ENCODE measurements at places on chromosomes 3 and 15.
A peak's percentile ranks its signal among the peaks of the same experiment; 100 is the strongest.

GRCh38 chr3:149252272-149252671 lies 30.6 kb upstream of the CP start:
- no peak for DNase-seq

DNA sequence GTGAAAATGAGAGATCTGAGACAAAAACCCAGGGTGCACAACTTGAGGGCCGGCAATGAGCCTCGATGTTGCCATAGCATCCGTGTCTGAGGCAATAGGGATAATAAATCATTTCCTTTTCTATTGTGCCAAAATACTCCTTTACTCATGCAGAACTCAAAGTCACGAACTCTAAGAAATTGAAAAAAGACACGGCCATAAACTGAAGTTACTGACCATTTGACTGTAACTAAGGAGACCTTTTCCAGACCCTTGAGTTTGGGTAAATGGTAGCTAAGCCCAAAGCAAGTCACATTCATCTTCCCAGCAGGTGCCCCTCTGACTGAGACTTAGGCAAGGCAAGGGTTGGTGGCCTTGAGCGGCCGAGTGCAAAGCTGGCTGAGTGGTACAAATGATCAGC lies 141.2 kb upstream of the SLCO3A1 start:
- DNase-seq = no peak

- DNase-seq = peak; percentile 52
Measured at GRCh38 chr3:111810909-111811308, 48.2 kb upstream of the PHLDB2 start.

DNA sequence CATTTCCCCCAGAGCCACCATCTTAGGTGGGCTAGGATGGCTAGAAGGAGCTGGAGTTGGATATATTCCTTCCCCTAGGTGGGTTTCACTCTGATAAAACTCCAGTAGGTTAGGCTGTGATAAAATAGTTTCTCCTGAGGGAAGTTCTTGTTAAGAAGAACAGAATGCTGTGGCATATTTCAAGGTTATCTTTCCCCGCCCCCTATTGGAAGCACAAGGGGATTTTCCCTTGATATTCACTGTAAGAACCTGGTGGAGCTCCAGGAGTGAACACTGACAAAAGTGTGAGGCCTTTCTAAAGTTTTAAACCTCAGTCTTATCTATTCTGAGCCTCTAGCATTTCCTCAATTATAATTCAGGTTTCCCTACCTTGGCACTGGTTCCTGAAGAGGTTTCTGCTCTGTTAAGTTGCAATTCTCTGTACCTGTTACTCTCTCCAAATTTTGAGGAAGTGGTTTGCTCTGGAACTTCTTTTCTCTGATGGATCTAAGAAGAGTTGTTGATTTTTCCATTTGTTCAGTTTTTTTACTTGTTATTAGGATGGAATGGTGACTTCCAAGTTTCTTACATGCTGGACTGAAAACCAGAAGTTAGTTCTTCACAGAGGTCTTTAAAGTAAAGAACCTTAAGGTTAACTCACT lies 113.5 kb downstream of the GMPS start:
- DNase-seq = no peak

GRCh38 chr3:39762537-39763070 lies 46.8 kb upstream of the MYRIP start:
- no peak for DNase-seq

GRCh38 chr3:186630950-186631641 lies 9.1 kb upstream of the FETUB start:
- DNase-seq = no peak

DNA sequence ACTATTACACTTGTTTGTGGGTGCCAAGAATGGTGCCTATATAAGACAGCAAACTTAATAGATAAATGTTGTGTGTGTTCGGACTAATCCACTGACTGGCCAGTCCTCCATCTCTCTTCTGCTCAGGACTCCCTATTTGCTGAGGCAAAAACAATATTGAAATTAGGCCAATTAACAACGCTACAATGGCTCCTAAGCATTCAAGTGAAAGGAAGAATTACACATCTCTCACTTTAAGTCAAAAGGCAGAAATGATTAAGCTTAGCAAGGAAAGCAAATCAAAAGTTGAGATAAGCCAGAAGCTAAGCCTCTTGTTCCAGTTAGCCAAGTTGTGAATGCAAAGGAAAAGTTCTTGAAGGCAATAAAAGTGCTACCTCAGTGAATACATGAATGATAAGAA lies 126.9 kb downstream of the CCNL1 start:
- no peak for DNase-seq

DNA sequence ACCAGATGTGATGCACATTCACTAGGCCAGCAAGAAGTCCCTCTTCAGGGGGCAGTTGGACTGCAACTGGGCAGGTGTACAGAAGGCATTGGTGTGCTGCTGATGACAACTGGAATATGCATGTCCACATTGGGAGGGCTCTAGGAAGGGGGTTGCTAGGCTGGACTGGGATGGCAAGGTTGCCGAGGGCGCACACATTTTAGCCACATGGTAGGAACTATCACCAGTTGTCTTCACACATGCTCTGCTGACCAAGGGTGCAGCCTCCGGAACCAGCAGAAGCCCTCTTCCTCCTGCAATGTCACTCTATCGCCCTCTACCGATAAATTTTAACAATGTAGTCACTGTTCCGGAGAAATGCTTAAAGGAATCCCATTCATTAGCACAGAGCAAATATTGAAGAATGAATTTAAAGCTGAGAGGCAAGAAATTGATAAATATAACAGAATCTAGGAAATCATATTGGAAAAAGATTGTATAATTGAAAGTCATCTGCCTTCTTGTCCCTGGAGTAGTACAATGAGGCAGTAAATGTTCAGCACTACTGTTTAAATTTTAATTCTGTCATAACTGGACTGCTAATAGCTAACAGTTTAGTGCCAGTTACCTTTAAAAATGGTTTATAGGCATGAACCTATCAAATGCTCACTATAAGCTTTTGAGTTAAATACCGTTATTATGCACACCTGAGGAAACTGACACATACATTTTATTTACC lies 22.6 kb upstream of the LYSMD4 start:
- peak; percentile 73 for DNase-seq

DNA sequence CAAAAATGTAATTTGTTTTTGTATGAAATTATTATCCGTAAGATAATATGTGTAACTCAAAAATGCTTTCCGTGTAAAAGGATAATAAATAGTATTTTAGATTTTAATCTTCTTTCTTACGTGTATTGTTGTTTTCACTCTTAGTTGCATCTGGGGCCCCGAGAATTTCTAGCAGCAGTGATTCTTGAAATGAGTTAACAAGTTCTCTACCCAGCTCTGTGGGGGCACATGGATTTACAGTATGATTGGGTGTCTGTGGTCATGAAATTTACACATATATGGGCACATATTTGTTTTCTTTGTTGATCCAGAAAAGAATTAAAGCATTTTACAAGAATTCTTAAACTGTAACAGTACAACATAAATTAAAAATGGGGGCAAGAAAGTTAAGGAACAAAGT lies 145.9 kb upstream of the LRRFIP2 start:
- DNase-seq = no peak

DNA sequence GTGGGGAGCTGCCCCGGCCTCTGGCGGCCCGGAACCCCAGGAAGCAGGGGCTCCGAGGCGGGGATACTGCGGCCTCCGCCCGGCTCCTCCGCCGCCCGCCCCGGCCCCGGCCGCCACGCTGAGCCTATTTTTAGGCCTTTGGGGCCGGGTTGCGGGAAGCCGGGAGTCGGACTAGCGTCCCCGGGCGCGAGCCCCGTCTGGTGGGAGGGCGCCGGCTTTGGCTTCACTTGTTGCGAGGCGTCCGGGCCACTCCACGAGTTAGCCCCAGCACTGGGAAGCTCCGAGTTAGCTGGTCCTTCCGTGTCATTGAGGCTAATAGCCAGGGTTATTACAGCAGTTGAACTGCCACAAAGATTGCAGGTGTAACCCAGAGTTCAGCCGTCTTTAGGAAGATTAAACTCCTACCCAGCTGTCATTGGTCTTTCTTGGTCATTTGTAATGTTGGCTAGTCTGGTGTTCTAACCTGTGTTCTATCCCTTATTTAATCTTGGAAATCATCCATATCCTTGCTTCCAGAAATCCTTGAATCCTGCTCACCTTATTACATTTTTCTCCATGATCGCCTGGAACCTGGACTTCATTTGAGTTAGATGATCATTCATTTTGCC lies 791 bp downstream of the GYG1 start:
- peak; percentile 34 for DNase-seq

GRCh38 chr15:73965758-73966113 lies 26.4 kb downstream of the STOML1 start:
- DNase-seq = no peak

Measured in LoVo (cell line).